Endothelial cell (in vitro differentiated cells): ENCODE measurements at places on chromosomes 1 and 21. TPM values are rescaled to one million over a fixed set of nuclear protein-coding genes. Genes with fewer than 3 reads are reported as not detected.

Gene PDZK1IP1
- not detected for total RNA-seq

Gene KCNJ15
- 0.97 TPM for total RNA-seq

Gene PRAMEF18
- total RNA-seq = not detected

Gene LCE2D
- total RNA-seq = not detected
